ENCODE measurements at places on chromosomes 11 and 22. TPM values are rescaled to one million over a fixed set of nuclear protein-coding genes. Genes with fewer than 3 reads are reported as not detected.

MMP27 gene
- total RNA-seq = not detected

GSTT2B gene
- 1.3 TPM for total RNA-seq

FERMT3 gene
- total RNA-seq = 4.1 TPM

NRGN gene
- total RNA-seq = 0.20 TPM

IL17REL gene
- not detected for total RNA-seq

OLFML1 gene
- 3.4 TPM for total RNA-seq

RIBC2 gene
- total RNA-seq = 0.46 TPM

RTN4RL2 gene
- 0.13 TPM for total RNA-seq

YPEL4 gene
- total RNA-seq = 1.8 TPM

KCTD14 gene
- 0.72 TPM for total RNA-seq

LUZP2 gene
- total RNA-seq = 0.07 TPM

TMEM132A gene
- total RNA-seq = 41.5 TPM

DEUP1 gene
- not detected for total RNA-seq

Measured in smooth muscle cell of the pulmonary artery (primary cell).